ENCODE measurements at places on chromosomes 1 and 21.

DNA sequence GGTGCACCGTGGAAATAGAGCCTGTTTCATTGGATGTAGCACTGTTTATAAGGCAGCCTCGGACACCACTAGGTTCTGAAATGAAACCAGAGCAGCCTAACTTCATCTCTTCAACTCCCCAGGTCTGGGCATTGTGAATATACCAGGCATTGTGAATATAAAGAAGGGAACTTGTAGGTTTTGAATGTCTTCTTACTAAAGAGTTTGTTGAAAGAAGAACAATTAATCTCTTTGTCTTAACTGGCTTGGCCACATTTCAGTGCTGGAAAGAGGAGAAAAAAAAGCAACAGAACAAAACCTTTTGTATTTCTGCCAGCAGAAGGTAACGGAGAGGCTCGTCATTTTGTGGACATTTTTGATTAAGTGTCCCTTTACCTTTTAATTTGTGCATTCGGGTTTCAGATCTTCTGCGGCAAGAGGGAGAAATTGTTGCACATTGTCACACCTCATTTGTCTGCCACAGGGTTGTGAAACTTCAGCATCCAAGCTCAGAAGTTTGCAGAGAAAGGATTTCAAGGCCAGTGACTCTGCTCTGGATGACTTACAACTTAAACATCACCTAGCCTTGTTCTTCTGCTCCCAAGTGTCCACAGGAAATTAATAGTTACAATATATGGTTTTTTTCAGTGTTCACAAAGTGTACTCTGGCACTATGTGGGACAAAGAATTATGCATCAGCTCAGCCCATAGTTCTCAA is 158.3 kb downstream of the KAZN start:
- no peak for DNase-seq

DNA sequence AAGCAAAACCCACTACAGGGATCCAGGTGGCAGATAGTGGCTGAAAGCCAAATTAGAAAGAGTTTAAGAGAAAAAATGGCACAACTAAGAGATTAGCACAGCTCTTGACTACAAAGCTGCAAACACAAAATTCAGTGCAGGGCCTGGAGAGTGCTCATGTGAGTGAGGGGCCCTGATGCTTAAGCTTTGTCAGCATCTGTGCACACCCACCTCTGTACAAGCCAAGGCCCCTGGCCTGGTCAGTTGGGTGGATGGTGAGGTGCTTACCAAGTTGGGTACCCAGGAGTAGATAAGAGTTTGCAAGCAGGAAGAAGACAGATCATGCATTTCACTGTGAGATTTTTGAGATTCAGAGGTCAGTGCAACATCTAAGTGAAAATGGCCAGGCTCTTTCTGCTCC is 62.7 kb upstream of the ATP1B1 start:
- no peak for DNase-seq

DNA sequence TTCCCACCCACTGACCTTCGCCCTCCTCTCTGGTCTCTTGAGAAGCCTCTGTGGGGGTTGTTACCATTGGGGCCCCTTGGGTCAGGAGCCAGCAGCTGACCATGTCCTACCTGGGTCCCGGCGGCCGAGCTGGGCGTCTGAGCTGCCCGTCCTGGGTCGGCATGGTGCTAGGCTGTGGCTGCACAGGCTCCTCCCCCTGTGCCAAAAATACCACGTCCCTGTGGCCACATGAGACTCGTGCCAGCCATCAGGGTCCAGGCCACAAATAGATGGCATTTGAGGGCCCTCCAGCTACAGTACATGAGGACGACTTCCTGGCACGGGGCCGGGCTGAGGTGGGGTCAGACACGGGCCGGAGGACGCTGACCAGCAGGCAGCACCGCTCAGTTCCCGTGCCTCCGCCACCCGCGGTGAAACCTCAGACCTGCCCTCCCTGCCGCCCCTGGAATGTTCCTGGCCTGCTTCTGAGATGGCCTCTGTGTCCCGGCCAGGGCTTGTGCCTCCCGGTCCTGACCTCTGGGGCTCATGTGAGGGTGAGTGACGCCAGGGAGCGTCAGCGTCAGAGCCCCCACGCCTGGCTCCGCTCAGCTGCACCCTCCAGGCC is at the start of gene PERM1:
TSS of gene PERM1 (minus strand) at position 139 of the 604 bp plus-strand sequence. CDS start 1,064 bp downstream, outside the sequence.
- no peak for DNase-seq

DNA sequence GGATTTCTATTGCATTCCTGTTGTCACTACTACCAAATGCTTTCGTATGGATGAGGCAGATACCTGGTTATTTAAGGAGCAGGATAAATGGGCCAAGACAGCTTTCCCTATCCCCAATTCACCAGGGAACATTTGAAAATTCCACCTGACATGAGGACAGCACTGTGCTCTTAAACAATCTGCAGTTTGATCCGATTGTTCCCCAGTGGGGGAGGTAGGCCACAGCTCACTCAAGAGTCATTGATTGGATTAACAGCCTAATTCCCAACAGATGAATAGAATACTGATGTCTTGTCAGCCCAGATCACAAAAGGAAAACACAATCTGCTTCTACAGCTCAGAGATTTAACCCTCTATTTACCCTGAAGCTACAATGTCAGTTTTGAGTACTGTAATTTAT is 123.9 kb downstream of the LHX4 start:
- no peak for DNase-seq

GRCh38 chr1:84159533-84160240 is 15.6 kb downstream of the PRKACB start:
- no peak for DNase-seq

- no peak for DNase-seq
These were observed 2.1 kb upstream of the OBSCN start for GRCh38 chr1:228205526-228206436.

- DNase-seq = no peak
These were observed 25.0 kb upstream of the SYDE2 start for GRCh38 chr1:85225624-85226380.

- DNase-seq = peak; percentile 15
These were observed 36.3 kb upstream of the SLC6A9 start for GRCh38 chr1:44067266-44068250.

DNA sequence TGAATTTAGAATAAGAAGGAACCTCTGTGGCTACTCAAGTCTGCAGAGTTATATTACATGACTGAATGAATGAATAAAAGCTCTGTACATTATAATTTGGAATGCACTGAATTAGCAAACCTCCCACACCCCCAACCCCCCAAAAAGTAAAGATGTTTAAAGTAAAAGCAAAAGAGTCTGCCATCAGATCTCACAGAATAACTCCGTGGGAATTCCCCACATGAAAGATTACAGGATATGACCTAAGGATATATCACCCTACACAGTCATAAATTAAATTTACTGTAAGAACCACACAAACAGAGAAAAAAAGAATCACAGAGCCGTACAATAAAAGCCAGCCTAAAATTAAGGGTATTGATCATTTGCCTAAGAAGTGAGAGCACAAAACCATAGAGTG is 587.3 kb downstream of the PTPRC start:
- peak; percentile 11 for DNase-seq

DNA sequence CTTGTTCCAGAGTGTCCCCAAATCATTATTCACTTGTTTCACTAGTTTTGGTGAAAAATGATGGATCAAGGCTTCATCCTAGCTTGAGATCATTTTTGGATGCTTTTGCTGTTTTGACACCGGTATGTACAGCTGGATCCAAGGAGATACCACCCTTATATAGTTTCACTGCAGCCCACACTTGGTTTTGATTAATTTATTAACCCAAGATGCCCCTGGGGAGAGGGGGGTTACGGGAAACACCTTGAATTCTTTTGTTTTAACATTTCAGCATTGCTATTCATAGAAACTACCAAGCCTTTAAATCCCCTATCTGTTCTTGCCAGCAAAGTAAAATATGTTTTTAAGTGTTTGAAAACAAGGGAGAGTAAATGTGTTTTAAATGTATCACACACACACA is 457.7 kb upstream of the RUNX1 start:
- no peak for DNase-seq

DNA sequence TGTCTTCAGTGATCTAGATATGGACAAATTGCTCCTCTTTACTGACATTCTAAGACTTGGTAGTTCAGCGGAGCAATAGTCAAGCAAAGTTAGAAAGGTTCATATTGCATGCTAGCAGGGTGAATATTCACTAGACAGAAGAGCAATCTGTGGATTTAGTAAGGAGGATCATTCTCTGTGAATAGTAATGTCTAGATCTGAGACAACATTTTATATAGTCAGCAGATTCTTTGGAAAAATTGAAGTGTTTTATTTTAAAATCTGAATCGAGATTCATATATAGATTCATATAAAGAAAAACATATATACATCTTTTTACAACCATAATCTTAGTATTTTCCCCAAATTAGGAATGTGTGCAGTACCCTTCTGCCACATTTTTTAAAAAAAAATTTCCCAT is 274.5 kb upstream of the BRINP3 start:
- DNase-seq = no peak

- no peak for DNase-seq
These were observed 54.9 kb downstream of the ENAH start for GRCh38 chr1:225597926-225598575.

- DNase-seq = no peak
These were observed 31.5 kb upstream of the PHGDH start for GRCh38 chr1:119680193-119680592.

DNA sequence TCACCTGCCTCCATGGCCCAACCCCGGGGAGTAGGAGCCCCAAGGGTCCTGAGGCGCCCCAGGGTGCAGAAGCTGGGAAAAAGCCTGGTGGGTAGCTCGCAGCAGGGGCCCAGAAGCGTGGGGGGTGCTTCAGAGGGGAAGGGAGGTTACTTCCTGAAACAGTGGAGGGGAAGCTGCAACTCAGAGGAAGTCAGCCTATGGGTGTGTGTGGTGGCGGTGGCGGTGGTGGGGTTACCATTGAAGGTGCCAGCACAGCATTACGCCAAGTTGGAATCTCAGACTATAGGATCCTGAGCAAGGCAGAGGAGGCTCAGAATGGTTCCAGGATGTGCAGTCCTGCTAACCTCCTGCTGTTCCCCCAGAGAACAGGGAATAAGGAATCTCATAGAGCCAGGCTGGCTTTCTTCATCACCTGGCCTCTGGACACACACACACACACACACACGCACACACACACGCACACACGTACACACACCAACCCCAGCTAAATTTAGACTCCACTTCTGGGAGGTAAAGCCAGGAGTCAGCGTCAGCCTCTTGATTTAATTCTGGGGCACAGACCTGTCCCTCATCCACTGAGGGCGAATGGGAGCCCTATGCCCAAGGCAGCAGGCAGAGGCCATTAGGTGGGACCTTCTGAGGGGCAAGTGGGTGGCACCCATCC is 1.3 kb downstream of the DENND4B start:
- peak; percentile 86 for DNase-seq

- no peak for DNase-seq
These were observed 4.1 kb upstream of the ACOT11 start for GRCh38 chr1:54543729-54544496.

GRCh38 chr1:83901547-83902155 is 97.3 kb downstream of the TTLL7 start:
- no peak for DNase-seq

GRCh38 chr1:193827516-193827915 is 641.1 kb upstream of the B3GALT2 start:
- DNase-seq = no peak

DNA sequence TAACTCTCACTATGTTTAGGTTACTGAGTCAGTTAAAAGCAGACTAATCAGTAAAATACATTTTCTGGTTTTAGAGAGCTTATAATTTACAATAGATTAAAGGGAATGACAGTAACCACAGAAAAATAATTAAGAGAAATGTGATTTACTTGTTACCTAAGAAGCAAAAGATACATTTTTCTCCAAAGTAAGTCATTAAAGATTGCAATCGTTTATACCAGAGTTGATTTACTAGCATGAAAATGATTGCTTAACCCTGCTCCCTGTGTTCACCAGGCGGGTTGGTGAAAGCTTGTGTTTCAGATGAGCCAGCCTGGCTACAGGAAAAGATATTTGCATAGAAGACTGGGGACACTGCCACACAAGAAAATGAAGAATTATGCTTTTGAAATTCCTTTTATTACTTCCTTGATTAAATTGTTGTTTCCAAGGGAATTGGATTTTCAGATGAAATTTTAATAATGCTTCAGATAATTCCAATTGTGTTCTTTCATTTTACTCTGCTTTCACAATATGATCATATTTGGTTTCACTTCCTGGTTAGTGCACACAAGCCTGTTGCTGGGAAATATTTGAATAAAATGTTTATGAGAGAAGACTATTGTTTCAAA is 27.9 kb downstream of the LRRC8B start:
- peak; percentile 40 for DNase-seq

Measured in naive B cell (primary cell).